Activated CD4-positive, alpha-beta T cell treated with anti-CD3 and anti-CD28 coated beads, Interleukin-2, amount 10 ng/mL, durations not matched to agents 24 days and 14 days (primary cell): ENCODE measurements at places on chromosomes 12 and 14. TPM values are rescaled to one million over a fixed set of nuclear protein-coding genes. Genes with fewer than 3 reads are reported as not detected.
A peak's percentile ranks its signal among the peaks of the same experiment; 100 is the strongest.

- DNase-seq: peak; percentile 67
- no peak overlapping the region for H3K27ac ChIP-seq
- H3K36me3 ChIP-seq: no peaks in the 10 kb centered on the region
- peaks cover 4% of the 10 kb centered on the region for H3K27me3 ChIP-seq
Observed at GRCh38 chr12:49626169-49626835, 2.9 kb downstream of the PRPF40B start.

The ASB8 gene
- 30.0 and 35.8 TPM in 2 replicates for total RNA-seq

DNA sequence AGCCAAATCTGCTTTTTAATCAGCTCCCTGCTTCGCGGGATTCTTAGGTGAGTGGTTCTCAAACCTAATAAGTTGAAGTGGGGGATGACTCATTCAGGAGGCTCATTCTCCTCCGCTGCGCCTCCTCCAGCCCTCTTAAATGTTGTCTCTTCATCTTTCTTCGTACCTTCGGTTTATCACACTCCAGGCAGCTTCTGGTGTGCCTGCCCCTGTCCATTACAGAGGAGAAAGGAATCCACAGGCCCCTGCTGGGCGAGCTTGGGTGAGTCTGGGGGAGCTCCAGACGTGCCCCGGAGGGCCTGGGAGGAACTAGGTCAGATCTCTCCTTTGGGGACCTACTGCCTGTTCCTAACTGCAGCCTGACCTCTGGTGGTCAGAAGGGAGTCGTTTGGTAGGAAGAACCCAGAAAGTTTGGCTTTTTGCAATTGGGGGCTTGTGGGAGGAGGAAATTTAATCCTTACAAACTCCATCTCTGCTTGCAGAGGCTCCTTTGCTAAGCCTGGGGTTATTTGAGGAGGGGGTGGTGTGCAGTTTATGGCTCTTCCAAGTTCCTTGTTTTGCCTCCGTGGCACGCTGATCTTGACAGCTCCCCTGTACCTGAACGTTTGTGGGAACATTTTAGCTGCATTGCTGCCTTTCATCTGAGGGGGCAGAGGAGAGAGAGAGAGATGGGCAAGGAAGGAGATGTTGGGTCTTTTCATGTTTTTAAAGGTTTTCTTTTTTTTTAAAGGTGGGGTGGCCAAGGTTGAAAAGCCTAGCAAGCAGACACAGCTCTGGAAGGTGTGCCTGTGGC, 84.1 kb upstream of the GNG2 start:
- peaks cover 15% of the 10 kb centered on the region for H3K27me3 ChIP-seq
- no peaks in the 10 kb centered on the region for H3K36me3 ChIP-seq
- H3K4me3 ChIP-seq: no peak overlapping the region
- peak overlapping the region; percentile 59 for H3K27ac ChIP-seq
- DNase-seq: peak; percentile 75

The PRH1 gene
- total RNA-seq: 18.2 and 22.4 TPM in 2 replicates

- H3K27me3 ChIP-seq: no peaks in the 10 kb centered on the region
- H3K4me3 ChIP-seq: no peak overlapping the region
- no peaks in the 10 kb centered on the region for H3K4me1 ChIP-seq
- H3K36me3 ChIP-seq: no peaks in the 10 kb centered on the region
- H3K27ac ChIP-seq: no peak overlapping the region
- DNase-seq: no peak
Observed at GRCh38 chr12:71252473-71252872, 94.7 kb upstream of the TSPAN8 start.

The GPR84 gene
- total RNA-seq: 1.5 TPM in 2 replicates

- no peaks in the 10 kb centered on the region for H3K36me3 ChIP-seq
- H3K4me1 ChIP-seq: no peaks in the 10 kb centered on the region
- DNase-seq: no peak
- no peaks in the 10 kb centered on the region for H3K27me3 ChIP-seq
- no peak overlapping the region for H3K27ac ChIP-seq
- H3K4me3 ChIP-seq: no peak overlapping the region
Observed at GRCh38 chr12:80815351-80815750, 98.6 kb downstream of the MYF5 start.

DNA sequence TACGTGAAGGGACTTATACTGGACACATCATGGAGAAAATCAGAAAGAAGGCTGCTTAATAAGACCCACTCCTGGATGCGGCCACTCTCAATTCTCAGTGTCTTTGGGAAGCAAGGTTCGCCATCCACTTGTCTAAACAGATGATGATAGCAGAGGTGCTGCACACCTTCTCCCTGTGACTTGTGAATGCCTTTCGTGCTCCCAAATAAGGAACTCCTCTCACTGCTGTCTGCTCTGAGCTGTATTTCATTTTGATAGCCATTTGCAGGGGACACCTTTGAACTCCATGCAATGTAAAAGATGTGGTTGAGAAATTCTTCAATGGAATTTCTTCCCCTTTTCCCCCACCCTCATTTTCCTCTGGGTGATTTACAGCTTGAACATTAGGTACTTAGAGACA, 11.6 kb downstream of the RMST start:
- no peaks in the 10 kb centered on the region for H3K4me1 ChIP-seq
- no peak overlapping the region for H3K4me3 ChIP-seq
- H3K27me3 ChIP-seq: no peaks in the 10 kb centered on the region

- no peaks in the 10 kb centered on the region for H3K27me3 ChIP-seq
- no peak overlapping the region for H3K4me3 ChIP-seq
- no peaks in the 10 kb centered on the region for H3K4me1 ChIP-seq
- H3K27ac ChIP-seq: no peak overlapping the region
Observed at GRCh38 chr12:33330940-33331339, 108.7 kb downstream of the SYT10 start.

The VWF gene
- 0.09 TPM in 1 of 2 replicates, not detected in the other for total RNA-seq

DNA sequence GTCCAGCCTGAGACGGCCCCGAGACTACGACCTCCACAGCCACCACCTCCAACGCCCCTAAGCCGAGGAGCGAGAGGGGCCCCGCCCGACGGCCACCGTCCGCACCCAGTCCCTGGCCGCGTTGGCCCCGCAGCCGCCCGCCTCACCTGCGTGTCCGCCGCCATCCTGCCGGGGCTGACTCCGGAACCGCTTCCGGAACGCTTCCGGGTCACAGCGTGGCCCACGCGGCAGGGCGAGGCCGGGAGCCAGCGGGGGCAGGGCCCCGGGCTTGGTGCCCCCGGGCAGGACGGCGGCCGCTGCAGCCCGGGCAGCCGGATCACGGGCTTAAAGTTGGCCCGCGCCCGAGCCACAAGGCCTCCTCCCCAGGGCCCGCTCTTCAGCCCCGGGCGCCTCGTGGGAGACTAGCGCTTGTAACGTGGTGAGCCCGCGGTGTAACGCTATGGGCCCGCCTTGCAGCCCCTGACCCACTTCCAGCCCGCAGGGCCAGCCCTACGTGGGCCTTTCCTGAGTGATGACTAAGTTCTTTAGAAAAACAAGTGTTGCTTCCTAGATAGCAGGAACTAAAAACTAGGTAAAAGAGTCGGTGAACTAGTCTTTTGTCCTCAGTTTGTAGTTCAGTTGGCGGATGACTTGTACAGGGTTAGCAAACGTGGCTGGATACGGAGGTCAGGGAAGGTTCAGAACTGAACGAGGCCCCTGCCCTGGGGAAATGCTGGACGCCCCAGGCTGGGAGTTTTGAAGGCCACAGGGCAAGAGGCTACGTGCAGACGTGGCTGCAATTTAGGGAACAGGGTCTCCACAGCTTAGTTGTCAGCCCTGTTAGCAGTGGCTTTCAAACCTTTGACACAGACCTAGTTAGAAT, at the start of gene GCN1:
GCN1 (minus strand) TSS at position 182 of the 862 bp plus-strand sequence; CDS start at position 164, 18 bp downstream.
- no peaks in the 10 kb centered on the region for H3K27me3 ChIP-seq
- peak; percentile 98 for DNase-seq
- peak within 1 kb of the TSS; percentile 90 for H3K27ac ChIP-seq
- H3K4me1 ChIP-seq: peaks cover 37% of the 10 kb centered on the region
- peaks cover 57% of the 10 kb centered on the region for H3K36me3 ChIP-seq

DNA sequence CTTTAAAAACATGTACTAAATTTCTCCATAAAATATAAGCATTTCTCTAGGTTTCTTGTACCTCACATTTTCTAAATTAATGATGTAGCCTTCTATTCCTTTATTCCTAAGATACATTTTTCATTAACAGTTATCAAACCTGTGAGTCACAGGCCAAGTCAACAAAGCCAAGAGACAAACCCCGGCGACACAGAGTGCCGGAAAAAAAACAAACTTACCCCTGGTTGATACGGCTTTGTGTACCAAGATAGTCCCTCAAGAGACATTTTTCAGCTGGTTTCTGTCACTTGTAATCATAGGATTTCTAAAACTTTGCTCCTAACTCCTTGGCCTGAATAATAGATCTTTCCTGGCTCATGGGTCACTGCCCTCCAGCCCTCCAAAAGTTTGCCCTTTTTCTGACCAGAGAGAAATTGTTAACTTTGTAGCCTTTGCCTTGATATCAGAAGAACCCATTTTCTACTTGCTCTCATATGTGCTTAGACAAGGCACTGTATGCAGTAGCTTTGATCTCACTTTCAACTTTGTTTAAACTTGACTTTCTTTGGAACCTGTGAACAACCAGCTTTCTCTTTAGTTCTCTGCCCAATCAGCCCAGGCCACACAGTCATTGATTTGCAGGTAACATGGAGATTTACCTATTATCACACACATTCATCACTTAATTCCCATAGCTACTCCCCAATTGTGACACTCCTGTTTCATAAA, 172.2 kb downstream of the PRKD1 start:
- DNase-seq: no peak
- no peak overlapping the region for H3K4me3 ChIP-seq
- no peak overlapping the region for H3K27ac ChIP-seq
- H3K36me3 ChIP-seq: no peaks in the 10 kb centered on the region

DNA sequence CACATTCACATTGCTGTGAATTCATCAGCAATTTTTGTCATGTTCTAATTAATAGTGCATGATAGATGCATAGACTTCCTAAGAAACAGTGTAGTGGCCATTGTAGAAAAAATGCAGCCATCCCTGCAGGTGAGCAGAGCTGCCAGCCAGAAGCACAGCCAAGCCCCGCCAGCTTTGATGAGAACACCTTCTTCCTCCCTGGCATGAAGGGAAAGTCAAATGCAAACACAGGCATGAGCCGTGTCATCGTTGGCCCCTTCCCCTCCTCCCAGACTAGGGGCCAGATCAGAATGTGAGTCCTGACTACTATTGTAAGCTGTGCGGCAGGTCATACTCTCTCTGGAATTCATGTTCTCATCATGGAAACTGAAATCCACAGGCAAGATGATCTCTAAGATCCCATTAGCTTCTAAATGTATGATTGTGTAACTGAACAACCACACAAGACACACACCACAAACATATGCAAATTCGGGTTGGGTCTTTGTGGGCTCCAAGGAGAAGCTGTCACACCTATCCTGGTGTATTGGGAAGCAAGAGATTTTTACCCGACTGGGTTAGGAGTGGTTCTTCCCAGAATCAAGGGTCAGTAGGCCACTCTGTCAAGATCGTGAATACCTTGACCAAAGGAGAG, 2.8 kb upstream of the AQP2 start:
- H3K27me3 ChIP-seq: peaks cover 6% of the 10 kb centered on the region
- no peak for DNase-seq
- no peak overlapping the region for H3K4me3 ChIP-seq

The TAS2R42 gene
- total RNA-seq: not detected in 2 replicates

The DCD gene
- total RNA-seq: not detected in 2 replicates

DNA sequence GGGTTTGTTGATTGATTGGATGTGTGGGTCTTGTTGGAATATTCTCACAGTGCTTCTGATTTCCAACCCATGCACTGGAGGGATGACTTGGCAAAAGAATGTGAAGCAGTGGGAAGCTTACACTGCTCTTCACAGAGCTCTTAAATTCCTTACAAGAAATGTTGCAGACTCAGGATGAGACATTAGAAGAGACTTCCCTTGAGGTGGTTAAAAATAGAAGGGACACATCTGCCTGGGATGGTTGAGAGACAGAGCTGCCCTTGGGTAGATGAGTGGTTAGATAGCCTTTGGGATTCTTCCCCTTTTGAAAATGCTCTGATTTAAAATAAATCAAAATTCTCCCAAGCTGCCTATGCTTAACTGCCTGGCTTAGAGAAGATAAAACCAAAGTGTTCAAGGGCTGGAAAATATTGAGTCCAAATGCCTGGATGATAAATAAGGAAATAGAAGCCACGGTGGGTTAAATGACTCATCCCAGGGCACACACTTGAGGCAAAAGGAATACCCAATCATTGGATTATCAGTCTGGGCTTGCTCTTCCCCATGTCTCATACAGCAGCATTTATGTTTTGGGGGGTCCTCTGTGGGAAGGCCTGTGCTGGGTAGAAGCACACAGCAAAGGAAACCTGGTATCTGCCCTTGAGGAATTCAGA, 264.3 kb downstream of the AKAP6 start:
- H3K27ac ChIP-seq: no peak overlapping the region
- no peaks in the 10 kb centered on the region for H3K27me3 ChIP-seq
- H3K36me3 ChIP-seq: no peaks in the 10 kb centered on the region
- H3K4me3 ChIP-seq: no peak overlapping the region
- DNase-seq: no peak
